ENCODE measurements at places on chromosomes 1 and 21.

GRCh38 chr1:87204441-87204840 is 124.2 kb upstream of the LMO4 start:
- no peak for DNase-seq

- DNase-seq, result no peak
Measured at GRCh38 chr1:235022341-235022980, 106.2 kb downstream of the TOMM20 start.

DNA sequence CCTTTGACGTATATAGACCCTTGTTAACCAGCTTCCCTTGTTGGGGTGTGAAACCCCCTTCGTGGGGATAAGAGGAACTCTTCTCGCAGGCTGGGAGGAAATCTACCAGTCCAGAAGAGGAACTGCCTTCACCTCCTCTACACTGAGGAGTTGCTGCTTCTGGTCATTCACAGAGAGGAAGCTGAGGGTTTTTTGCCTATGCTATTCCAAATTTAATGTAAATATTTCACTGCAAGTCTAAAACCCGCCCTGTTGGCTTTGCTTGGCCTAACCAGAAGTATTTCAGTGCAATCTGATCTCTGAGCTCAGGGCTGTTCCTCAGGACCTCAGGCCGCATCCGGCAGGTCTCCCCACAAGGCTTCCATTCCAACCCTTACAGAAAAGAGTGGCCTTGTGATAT is 150.1 kb downstream of the HIVEP3 start:
- DNase-seq, result no peak

GRCh38 chr1:66925558-66925910 is 744 bp downstream of the MIER1 start:
- DNase-seq, result no peak

DNA sequence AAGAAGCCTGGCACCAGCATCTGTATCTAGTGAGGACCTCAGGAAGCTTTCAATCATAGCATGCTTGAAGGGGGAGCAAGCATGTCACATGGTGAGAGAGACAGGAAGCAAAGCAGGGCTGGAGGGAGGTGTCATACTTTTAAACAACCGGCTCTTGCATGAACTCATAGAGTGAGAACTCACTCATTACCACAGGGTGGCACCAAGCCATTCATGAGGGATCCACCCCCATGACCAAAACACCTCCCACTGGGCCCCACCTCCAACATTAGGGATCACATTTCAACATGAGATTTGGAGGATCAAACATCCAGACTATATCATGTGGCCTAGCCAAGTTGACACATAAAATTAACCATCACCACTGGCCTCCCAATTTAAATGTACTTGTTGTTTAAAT is 125.1 kb upstream of the KCND3 start:
- DNase-seq, result no peak

GRCh38 chr21:30710499-30710898 is 8.1 kb downstream of the KRTAP21-3 start:
- no peak for DNase-seq

- peak; percentile 63 for DNase-seq
Measured at GRCh38 chr1:20063861-20064292, 6.1 kb upstream of the PLA2G5 start.

- no peak for DNase-seq
Measured at GRCh38 chr1:233132445-233132844, 163.1 kb downstream of the PCNX2 start.

DNA sequence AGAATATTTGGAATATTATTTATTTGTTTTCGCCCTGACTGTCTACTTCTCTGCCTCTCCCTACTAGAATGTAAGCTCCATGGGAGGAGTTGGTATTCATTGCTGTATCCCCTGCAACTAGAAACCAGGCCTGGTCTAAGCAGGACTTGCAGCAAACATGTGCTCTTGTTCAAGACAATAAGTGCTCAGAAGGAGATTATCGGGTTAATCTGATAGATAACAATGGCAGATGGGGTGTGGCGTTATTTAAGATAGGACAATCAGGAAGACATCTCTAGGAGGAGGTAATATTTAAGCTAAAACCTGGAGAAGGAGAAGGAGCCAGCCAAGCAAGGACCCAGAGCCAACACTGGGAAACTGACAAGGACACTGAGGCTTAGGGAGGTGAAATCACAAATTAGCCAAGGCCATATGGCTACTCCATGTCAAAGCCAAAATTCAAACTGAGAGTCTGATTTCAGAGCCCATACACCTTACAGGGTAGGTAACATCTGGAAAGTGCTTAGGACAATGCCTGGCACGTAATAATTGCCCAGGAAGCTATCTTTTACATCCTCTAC is 41.5 kb downstream of the STYXL2 start:
- no peak for DNase-seq

DNA sequence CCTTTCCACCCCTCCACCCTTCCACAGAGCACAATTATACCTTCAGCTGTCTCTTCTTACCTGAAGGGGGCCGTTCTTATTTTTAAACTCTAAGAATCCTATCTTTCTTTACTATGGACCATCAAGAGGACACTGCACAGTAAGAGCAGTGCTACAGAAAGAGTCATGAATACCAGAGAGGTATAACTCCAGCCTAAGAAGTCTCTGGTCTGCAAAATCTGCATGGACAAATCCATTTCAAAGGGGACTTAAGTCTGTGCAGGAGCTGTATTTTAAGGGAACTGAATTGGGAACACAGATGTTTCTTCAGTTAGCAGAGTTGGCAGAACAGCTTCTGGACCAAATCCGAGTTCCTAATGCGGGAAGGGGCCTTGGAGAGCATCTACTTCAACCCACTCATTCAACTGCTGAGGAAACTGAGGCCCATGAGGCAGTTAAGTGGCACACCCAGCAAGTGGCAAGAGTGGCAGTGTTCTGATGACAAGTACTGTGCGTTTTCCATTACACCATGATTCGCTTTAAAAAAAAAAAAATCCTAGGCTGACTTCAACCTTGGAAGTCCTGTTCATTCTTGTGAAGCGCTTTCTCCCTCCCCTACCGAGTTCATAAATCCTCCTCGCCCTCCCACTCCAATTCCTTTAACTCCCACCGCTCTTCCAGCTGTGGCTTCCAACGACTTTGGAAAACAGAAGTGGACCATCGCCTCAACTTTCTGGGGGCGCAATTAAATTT is 1.8 kb downstream of the PLPP3 start:
- DNase-seq, result no peak

- no peak for DNase-seq
Measured at GRCh38 chr1:201328576-201328975, 45.3 kb downstream of the PKP1 start.

GRCh38 chr1:53992085-53992874 is 25.7 kb downstream of the LDLRAD1 start:
- DNase-seq, result no peak

GRCh38 chr1:46401964-46402626 is 8.0 kb downstream of the FAAH start:
- peak; percentile 96 for DNase-seq

- DNase-seq, result no peak
Measured at GRCh38 chr1:226700861-226701260, 38.2 kb downstream of the ITPKB start.

DNA sequence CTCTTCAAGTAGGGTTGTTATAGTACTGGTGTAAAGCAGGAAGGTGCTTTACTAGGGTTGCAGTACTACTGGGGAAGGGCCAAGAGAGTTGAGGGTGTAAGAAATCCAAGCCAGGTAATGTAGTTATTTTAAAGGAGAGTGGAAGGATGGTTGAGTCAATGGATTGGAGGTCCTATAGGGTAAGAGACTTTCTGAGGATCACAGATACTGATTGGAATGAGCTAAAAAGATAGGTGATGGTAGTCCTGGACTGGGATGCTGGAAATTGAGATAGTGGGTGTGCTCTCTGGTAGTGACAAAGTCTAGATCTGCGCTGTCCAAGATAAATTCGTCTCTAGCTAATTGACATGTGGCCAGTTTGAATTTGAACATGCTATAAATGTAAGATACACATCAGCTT is 7.0 kb downstream of the TXLNA start:
- DNase-seq, result no peak

DNA sequence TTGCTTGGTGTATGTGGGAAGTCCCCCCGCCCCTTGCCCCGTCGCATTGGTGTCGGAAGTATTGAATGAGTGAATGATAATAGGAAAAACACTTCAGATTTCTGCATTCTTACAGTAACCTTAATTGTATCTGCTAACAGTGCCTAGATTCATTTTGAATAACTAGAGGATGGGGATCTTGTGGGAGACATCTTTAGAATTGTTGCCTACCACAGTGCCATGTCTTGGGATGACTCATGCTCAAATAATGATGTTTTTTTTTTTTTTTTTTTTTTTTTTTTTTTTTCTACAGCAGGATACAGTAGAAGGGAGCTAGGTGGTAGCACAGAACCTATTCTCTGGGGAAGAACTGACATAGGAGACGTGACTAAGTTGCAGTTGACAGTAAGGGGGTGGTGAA is 237.9 kb downstream of the USP25 start:
- no peak for DNase-seq

DNA sequence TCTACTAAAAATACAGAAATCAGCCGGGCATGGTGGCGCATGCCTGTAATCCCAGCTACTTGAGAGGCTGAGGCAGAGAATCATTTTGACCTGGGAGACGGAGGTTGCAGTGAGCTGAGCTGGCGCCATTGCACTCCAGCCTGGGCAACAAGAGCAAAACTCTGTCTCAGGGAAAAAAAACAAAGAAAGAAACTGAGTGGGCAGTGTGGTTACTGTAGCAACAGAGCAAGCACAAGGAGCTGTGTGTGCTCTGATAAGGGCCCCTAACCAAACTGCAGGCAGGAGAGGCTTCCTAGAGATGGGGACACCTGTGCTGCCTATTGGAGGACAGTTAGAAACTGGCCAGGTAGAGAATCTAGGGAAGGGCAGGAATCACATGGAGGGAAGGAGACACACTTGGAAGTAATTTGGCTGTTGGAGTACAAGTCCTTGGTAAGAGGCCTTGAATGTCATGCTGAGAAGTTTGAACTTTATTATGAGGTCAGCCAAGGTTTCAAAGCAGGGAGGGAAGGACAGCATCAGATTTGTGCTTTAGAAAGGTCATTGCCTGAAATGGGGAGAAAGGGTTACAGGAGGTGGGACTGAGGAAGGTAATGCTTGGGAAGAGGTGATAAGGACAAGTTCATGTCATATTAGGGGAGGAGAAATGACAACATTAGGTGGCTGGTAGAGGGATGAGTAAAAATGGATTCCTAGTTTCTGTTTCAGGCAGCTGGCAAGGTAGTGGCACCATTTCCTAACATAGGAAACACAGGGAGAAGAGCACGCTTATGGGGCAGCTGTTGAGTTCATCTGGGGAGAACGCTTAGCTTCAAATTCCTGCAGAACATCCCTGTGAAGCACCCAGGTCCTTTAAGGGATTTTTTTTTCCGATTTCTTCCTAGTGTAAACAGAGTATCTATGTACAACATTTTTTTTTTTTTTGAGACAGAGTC is 69.2 kb upstream of the ARTN start:
- DNase-seq, result no peak

DNA sequence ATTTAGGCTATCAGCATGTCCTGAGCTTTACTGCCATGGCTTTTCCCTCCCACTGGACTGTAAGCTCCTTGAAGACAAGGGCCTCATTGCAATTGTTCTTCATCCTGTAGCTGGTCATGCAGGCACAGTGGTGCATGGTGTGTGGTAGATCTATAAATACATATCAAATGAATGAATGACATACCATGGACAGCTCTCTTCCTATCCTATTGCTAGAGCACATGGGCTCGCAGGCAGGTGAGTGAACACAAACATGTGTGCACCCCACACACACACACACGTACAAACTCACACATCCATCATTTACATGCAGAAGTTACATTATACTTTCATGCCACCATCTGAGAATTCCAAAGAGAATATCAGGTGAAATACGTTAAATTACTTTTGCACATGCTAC is 172.9 kb upstream of the RUNX1 start:
- no peak for DNase-seq

DNA sequence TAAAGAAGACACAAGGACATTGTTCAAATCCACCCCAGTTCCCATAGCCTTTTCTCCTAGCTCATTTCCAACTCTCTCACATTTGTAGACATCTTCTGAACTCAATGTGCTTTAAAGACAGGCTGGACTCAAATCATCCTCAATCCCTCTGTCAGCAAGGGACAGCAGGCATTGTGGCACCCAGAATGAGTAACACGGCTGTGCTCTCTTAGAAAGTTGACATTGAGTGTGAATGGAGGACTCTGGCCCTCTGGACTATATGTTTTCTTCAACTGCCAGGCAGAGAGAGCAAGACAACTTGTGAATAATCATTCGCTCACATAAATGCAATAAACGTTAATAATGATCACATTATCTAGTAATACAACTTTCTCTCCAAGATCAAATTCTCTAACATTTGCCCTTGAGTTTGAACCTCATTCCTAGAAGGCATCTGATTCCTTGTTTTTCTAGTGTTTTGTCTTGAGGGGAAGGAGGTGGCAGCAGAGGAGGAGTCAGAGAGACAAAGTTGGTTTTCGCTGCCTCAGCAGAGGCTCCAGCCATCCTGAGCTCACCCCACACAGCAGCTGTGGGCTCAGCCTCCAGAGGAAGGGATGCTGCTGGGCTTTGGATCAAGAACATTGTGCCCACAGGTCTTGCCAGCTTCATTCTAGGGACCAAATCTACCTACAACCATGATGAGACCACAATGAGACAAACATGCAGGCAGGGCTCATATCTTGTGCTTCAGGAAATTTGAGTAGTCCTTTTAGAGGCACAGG is 85.1 kb downstream of the BCAR3 start:
- no peak for DNase-seq

DNA sequence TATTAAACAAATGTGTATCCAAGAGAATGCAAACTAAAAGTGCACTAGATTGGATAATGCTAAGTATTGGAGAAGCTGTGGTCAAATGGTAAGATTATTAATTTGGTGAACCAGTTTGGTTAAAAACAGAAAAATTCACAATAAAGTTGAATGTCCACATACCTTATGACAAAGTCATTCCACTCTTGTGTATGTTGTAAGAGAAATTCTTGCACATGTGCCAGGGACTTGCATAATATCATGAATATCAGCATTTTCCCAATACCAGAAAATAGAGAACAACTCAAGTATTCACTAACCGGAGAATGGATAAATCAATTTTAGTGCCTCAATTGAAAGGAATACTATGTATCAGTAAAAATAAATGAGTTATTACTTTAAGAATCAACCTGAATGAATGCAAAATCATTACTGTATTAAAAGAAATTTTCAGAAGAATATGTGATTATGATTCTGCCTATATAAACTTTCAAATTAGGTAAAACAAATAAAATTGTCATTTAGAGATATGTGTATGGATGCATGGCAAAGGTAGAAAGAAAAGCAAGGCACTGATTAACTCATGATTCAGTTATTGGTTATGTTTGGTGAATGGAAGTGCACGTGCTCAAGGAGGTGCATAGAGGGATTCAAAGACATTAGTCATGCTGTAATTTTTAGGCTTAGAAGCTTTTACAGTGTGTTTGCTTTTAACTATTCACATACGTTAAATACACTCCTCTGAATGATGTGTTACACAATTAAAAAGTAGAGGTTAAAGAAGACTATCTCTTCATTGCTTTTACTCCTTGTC is 217.4 kb upstream of the KCNK2 start:
- DNase-seq, result no peak

- DNase-seq, result peak; percentile 47
Measured at GRCh38 chr21:36773117-36773516, 74.2 kb downstream of the SIM2 start.

DNA sequence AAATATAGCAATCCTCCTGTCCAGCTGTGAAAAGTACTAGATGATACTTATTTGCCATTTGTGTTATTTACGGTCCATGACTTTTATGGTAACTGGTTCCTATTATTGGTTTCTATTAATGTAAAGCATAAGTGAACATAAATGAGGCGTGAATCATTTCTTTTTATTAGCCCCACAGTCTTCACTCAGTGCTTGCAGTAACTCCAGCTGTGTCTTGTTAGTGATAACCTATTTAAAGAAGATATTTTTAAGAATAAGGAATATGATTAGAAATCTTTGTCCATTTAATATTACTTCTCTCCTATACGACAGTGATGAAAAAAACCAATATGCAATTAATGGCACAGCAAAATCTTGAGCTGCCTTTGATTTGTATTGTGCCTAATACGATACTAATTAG is 149.9 kb downstream of the SPATA17 start:
- DNase-seq, result no peak

All from AG09309 (cell line).